ENCODE measurements at places on chromosomes 7 and 10.

DNA sequence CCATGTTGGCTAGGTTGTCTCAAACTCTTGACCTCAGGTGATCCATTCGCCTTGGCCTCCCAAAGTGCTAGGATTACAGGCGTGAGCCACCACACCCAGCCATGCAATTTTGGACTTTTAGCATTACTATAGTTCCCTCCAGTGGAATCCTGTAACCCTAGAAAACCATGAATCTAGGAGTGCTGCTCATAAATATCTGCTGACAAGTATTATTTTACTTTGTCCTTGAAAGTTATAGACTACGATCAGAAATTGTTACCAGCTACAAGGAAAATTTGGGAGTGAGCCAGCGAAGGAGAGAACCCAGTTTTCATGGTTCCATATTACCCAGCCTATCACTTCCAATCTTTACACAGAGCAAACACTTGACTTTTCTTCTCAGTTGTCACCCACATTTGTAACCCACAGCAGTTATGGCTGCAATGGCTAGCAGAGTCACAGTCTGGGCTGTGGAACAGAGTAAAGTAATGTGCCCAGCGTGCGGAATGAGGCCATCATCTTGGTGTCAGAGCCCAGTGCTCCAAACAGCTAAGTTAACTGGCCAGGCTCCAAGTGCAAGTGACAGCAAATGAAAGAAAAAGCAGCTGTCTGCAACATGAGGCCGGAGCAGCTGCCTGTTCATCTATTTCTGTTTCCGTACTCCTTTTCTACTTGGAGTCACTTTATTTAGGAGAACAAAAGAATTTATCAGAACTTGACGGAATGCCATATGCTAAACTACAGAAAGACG, 29.9 kb downstream of the ZC3HC1 start:
- no peak for DNase-seq

GRCh38 chr10:24882047-24882698, 70.2 kb downstream of the PRTFDC1 start:
- no peak for DNase-seq

GRCh38 chr10:57743711-57744110, 524.0 kb downstream of the IPMK start:
- DNase-seq = no peak

- no peak for DNase-seq
Measured at GRCh38 chr7:75698358-75698757, 40.4 kb downstream of the HIP1 start.

GRCh38 chr10:21399392-21400035, 126.0 kb downstream of the SKIDA1 start:
- no peak for DNase-seq

- DNase-seq = no peak
Measured at GRCh38 chr7:151735851-151736402, 141.0 kb downstream of the PRKAG2 start.

DNA sequence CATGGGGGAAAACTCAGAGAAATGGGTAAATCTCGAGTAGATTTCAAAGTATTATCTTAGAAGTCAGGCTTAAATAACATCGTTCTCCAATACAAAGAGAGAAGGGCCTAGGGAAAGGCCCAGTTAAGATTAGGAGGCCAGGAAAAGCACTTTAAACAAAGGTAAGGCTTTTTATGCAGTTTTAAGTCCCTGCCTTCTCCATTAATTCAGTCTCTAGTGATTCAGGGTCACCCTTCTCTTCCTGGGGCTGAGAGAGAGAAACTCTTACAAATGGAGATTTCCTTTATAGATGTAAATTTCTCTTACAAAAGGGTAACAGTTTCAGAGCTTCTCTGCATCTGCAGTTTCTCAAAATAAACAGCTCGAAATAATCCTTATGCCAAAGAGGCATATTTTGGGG, 179.3 kb downstream of the HECW1 start:
- DNase-seq = no peak

DNA sequence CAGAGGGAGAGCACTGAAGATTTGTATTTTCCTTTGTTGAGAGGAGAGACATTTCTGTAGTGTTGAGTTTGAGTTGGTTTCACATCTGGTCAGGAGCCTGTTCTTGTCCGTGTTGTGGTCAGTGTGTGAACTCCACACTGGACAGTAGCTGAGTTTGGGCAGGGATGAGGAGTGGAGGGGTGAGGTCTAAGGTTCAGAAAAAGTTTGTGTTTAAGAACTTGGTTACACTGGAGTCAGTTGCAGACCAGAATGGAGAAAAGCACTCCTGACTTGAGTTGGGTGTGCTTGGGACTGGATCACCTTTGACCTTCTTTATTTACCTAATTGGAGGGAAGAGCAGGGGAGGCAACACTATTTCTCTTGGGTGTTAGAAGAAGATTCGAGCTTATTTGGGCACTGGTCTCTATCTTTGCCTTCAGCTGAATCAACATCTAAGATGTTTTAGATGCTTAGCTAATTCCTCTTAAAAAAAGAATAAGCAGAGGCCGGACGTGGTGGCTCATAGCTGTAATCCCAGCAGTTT, 8.9 kb downstream of the LRMDA start:
- no peak for DNase-seq

DNA sequence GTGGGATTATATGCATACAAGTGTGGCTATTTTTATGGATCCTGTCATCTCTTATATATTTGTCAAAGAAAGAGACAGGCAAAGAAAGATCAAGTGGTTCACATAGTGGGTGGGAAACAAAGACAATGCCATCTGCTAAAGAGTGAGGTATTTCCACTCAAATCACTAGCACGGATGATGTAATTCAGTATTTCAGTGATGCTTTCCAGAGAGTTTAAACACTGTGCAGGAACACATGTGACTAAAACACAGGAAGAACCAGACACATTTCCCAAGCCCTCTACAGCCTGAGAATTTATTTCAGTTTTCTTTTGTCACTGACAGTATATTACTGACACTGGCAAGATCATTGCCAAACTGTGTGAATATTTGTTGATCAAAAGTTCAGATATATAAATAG, 885.7 kb upstream of the CELF2 start:
- DNase-seq = no peak

GRCh38 chr10:117311261-117311660, 64.0 kb downstream of the PDZD8 start:
- DNase-seq = no peak

DNA sequence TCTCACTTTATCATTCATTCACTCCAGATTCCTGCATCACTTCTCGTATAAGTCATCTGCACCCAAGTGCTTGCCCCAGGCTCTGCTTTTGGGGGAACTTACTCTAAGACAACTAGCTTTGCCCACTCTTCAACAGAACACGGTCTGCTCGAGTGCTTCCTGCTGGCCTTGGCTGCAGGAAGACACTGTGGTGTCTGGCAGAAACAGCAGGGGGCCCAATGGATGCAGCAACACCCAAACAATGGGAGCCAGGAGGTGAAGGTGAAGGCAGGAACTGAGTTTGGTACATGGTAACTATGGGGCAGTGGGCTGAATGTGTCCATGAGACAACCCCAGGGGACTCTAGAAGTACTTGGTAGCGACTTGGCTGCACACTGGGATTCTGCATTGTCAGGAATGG, 344.0 kb downstream of the REEP3 start:
- no peak for DNase-seq

DNA sequence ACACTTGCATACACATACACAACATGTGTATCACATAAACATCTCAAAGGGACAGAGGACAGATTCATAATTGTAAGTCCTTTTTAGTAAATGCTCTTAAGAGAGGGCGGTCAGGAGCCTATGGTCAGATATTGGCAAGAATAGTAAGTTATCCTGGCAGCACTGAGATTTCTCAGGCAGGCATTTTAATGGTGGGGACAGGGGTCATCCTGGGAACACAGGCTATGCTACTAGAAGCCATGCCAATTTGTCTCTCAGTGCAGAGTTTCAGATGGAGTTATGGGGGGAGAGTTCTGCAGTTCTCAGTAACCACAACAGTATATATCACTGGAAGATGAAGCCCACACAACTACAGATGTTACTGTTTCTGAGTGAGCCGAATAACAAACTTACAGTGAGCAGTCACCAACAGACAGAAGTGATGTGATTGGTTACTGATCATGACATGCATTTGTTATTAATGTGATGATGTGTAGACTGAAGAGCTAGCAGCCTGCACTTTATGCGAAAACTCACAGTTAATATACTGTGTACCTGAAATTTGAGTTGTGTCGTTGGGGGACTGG, 16.4 kb downstream of the ZNF487 start:
- no peak for DNase-seq

- no peak for DNase-seq
Measured at GRCh38 chr10:86085686-86086085, 280.9 kb downstream of the GRID1 start.

- DNase-seq = no peak
Measured at GRCh38 chr7:146862415-146862814, 745.8 kb downstream of the CNTNAP2 start.

- DNase-seq = no peak
Measured at GRCh38 chr10:22230158-22230833, 12.5 kb upstream of the EBLN1 start.

DNA sequence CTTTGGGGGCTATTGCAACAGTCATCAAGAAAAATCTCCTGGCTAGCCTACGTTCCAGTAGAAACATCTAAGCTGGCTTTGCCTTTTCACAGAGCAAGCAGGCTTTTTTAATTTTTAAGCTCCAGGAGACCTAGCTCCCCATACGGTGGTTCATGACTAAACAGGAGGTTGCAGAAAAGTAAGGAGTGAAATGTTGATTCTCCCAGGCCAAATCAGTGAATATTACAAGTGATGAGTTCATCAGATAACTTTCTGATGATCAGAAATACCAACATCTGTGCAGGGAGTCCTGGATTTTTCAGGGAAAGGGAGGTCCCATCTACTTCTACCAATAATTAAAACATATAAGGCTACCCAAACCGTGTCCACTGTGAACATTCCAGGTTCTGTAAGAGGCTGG, 477.3 kb upstream of the CELF2 start:
- no peak for DNase-seq

DNA sequence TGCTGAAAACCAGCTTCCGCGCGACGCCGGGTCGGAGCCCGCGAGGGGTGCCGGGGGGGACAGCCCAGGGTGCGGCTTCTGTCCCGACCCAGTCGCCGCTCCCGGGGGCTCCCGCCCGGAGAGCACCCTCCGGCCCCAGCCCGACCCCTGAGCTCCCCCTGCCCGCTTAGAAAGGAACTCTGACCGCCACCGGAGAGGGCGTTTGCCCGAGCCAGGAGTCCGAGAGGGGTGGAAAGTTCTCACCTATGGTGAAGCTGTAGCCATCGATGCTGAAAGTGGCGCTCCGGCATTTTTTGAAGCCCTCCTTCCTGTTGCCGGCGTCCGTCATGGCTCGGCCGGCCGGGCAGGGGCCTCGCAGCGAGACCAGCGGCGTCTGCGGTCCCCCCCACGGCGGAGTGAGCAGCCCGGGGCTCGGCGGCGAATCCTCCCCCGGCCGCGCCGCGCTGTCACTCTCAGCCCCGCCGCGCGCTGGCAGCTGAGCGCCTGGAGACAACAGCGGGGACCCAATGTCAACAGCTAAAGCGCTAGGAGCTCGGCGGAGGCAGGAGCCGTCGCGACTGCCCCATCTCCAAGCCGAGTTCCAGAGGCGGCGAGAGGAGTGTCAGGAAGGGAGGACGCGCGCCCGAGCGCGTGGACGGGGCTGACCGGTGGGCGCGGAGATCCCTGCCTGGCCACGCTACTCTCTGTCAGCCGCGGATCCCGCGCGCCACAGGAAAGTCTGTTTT, 191.6 kb downstream of the LSM5 start:
- DNase-seq = no peak

DNA sequence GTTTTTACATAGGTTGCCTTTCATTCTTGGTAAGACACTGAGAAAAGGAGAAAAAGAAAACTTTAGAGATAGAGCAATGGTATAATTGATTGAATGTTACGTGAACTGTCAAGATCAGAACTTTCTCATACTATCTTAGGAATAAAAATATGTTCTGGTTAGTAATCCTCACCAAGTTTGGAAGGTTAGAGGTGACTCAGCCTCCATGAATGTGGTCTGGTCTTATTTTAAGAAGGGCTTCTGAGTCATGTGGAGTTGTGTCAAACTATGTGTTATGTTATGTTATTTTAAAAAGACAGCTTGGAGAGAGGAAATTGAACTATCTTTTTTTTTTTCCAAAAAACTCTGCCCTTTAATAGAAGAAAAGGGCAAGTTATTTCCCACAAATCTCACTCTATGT, 458.6 kb upstream of the KLF6 start:
- no peak for DNase-seq

- DNase-seq = no peak
Measured at GRCh38 chr10:78852466-78853240, 216.1 kb upstream of the ZMIZ1 start.

DNA sequence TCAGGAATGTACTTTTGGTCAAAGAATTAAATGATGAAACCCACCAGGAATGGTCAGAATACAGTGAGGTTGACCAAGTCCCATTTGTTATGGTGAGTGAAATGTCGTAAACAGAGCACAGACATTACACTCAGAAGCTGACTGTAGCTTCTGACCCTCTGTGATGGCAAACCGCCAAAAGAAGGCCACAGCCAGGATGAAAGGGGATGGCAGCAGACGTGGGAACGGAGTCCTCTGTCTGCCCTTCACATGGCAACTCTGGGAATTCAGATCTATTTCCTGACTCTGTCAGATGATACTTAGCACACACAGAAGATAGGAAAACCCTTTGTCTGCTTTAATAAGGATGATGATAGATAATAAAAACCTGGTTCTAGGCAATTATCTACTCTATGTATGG, 757.1 kb downstream of the SORCS3 start:
- no peak for DNase-seq

GRCh38 chr10:10293041-10293440, 724.6 kb upstream of the CELF2 start:
- DNase-seq = no peak

GRCh38 chr7:26397796-26398426, 106.2 kb downstream of the SNX10 start:
- DNase-seq = no peak

DNA sequence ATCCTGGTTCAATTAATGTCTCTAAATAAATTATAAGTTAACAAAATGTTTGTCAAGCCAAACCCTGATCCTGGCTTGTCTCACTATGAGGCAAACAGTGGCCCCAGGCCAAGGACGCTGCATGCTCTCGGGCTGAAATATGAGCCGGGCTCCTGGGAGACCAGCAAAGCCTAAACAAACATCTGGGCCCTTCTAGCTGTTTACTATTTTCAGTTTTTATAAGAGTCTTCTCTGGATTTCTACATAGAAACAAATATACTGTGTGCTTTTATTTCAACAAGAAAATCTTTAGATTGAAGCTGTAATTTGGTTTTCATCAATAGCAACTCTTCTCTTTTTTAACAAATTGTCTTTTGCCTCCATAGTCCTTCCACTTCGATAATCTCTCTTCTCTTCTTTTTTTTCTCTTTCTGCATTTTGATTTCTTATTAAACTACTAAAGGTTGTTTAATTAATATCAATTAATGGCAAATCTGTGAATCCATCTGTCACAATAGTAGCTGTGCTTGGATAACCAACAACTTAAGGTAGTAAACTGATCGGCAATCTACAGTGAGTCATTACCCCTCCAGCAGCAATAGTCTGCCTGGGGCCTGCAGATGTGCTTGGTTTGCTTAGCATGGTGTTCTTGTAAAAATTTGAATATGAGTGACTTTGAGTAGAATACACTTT, 83.3 kb upstream of the DNAJC1 start:
- DNase-seq = no peak

Measured in stimulated activated CD4-positive, alpha-beta T cell treated with anti-CD3 and anti-CD28 coated beads, Interleukin-15, amount 100 ng/mL, for 1 hour (primary cell).